ENCODE measurements at places on chromosomes 2 and 18.

DNA sequence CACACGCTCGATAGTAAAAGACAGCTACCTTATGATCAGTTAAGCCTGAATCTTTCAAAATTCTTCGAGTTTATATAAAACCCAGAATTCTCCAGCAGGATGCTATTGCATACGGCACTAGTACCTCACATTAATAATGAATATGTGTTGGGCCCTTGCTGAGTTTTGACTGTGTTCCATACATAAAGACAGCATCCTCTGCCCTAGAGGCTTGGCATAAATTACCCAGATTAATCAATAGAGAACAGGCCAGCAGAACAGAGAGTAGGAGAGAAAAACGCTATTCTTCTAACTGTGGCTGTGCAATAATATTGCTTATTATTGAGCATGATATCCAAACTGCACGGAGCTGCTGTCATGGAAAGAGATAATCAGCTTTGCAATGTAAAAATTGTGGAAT, 194.3 kb downstream of the SOX11 start:
- DNase-seq, result no peak

DNA sequence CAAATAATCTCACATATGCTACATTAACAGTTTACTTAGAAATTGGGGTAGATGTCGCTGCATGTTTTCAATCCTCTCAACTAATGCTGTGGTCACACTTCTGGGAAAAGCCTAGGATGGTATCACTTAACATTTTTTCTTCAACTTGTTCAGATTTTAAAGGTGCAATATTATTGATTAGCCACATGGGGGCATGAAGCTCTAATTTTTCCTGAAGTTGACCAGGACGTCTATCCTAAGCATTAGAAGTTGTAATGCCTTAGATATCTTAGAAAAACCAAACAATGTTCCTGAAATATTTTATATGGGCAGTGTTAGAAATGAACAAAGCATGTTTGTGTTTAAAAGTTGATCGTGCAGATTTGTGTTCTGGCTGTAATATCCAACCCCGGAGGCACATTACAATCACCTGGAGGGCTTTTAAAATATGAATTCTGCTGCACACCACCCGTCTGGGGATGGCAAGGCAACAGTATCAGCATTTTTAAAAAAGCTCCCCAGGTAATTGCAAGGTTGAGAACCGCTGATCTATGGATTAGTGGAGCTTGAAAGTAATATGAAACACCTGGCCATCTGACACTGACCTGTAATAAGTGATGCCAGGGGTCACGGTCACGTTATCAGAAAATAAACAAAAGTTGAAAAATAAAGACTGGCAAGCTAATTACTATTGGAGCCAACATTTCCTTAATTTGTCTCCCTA, 100.5 kb upstream of the LMAN1 start:
- DNase-seq, result no peak

GRCh38 chr2:200483729-200484198, 26.1 kb downstream of the KCTD18 start:
- no peak for DNase-seq

DNA sequence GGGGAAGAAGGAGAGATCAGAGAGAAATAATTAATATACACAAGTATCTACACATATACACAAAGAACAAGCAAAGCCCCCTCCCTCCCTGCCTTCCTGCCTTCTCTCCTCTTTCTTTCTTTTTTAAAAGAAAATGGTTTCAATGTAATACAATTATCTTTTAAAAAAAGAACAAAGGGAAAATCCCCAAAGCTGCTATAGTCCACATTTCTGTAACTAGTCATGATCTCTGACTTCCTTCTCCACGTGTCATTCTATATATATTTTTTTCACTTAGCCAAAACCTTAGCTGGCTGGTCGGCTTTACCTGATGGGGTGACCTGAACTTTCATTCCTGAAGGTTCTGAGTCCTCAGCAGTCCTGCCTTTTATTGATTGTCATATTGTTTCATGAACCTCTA, 44.3 kb downstream of the MAP3K20 start:
- no peak for DNase-seq

Data from effector memory CD8-positive, alpha-beta T cell (primary cell).